Choroid plexus epithelial cell (primary cell): ENCODE measurements at places on chromosomes 1 and 21.

- no peak for DNase-seq
These were observed 40.9 kb downstream of the IGSF21 start for GRCh38 chr1:18148461-18148860.

DNA sequence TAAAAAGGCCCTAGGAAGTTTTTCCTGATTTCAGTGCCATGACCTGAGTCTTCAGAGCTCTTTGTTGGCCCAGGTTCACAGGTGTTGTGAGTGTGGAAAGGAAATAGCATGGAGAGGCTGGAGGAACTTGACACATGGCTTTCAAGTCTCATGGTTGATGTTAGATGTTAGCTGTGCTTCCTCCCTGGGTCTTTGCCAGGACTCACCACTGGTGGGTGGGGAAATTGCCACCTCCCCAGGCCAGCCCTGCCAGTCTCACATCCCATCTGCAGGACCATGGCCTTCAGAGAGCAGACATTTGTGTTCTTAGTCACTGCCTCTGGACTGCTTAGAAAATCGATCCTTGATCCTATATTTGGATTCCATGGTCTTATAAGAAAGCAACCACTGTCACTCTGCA lies 383.2 kb downstream of the DISC1 start:
- DNase-seq, result no peak

GRCh38 chr1:219177940-219178339 lies 4.3 kb downstream of the LYPLAL1 start:
- no peak for DNase-seq

- DNase-seq, result peak; percentile 79
These were observed 151.0 kb downstream of the CDC7 start for GRCh38 chr1:91651661-91652071.

DNA sequence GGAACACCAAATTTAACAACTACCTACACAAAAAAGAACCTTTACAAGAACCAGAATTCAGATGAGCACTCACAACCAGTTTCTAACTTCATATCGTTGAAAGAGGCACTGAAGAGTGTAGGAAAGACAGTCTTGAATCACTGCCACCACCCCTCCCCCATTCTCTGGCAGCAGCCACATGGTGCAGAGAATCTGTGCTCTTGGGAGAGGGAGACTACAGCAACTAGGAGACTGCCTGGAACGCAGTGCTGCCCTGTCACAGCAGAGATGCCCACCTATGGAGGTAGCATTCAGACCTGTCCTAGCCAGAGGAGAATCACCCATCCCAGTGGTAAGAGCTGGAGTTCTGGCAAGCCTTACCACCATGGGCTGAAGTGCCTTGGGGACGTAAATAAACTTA lies 7.3 kb downstream of the CCN1 start:
- DNase-seq, result no peak

- DNase-seq, result no peak
These were observed at the start of gene LYPD8 for GRCh38 chr1:248755517-248755916. LYPD8 (minus strand) TSS chr1:248755759; CDS start chr1:248751081, 4,678 bp downstream.

DNA sequence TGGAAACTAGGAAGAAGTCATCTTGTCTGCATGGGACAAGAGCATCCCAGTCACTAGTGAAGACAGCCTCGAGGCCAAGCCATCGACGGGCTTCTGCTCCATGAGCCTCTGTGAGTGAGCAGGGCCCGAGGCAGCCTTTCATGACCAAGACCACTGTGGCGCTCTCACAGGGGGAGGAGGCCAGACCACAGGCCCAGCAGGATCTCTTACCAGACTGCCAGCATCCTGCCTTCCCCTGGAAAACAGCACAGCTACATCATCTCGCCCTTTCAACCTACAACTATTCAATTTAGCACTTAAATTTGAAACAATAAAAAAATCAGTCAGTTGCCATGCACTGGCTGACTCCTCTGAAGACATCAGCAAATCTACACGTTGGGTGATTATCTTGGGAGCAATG lies 85.4 kb downstream of the HSF2BP start:
- peak; percentile 73 for DNase-seq

GRCh38 chr21:29626801-29627470 lies 312.9 kb downstream of the GRIK1 start:
- DNase-seq, result peak; percentile 16

DNA sequence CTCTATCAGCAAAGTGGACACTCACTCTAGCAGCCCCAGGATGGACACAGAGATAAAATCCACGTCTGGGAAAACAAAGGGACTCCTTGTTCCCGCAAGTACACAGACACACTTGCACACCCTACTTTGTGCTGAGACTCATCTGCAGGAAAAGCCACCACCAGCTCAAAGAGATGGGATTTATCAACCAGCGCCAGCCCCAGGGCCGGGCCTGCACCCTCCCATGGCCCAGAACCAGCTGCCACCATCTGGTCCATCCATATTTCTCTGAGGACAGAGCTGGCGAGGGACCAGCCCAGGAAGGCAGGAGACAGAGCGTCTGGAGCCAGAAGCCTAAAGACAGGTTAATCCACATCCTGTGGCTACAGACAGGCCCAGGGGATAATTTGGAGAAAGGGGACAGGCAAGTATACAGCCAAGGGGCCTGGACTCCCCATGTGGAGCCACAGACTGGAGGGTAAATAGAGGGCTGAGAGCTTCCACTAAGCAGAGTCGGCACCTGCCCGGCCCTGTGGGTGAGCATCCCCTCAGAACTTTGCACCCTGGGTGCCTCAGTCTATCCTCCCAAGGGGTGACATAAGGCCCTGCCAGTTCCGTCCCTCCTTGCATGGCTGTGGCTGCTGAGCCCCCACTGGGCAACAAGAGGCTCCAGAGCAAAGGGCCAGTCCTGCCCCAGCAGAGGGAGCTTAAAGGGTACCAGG lies 233.9 kb downstream of the PTPRU start:
- DNase-seq, result no peak

DNA sequence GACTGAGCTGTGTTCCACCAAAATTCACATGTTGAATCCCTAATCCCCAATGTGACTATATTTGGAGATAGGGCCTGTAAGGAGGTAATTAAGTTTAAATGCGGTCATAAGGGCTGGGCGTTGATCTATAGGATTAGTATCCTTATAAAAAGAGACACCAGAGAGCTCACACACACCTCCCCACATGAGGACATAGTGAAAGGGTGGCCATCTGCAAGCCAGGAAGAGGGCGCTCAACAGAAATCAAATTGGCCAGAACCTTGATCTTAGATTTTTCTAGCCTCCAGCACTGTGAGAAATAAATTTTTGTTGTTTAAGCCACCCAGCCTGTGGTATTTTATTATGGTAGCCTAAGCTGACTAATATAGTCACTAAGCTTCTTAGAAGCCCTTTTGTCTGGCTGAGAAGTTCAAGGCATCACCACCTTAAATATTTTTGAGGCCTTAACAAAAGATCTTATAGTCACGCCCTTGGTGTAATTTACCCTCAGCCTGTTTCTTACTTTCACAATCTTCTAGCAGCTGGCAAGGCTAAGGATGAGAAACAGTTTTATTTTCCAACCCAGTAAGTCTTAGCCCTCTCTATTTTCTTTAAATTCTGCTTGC lies 28.8 kb downstream of the GORAB start:
- DNase-seq, result no peak

DNA sequence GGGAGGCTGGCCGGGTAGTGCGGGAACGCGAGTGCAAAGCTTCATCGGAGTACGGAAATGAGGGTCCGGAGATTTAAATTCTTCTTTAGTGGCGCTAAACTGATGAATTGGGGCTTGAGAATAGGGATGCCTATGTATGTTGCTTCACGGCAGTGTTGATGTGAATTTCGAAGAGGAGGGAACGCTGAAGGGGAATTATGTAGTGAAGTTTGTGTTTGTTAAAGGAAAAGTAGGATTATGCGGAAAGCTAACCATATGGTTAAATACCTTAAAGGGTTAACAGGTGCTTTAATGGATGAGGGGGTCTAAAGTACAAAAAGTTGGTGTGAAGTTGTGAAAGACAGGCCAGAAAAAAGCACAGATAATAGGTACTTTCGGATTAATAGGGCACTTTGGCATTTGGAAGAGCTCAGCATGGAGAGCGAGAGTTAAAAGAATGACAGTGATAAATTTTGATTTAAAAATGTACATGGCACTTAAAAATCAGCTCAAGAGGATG lies 1.4 kb downstream of the HS2ST1 start:
- DNase-seq, result peak; percentile 5

GRCh38 chr1:62425041-62425440 lies 11.8 kb upstream of the USP1 start:
- no peak for DNase-seq

DNA sequence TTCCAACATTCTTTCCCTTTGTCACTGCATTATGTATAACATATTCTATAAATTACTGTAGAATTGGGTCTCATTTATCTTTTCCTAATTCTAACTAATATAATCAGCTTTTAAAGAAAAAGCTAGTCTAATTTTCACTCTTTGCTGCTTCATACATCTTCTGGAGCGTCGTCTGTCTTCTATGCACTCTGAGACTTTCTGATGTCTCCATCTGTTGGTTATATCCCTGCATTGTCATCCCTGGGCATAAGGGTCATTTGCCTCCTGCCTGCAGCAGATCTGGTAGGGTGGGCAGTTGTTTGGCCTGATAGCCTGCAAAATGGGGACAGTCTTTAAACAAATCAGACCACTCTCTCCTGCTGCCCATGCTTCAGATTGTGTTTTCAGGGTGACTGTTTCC lies 40.8 kb upstream of the DYNLT5 start:
- peak; percentile 52 for DNase-seq

GRCh38 chr1:181099152-181100014 lies 10.9 kb downstream of the IER5 start:
- peak; percentile 72 for DNase-seq

GRCh38 chr1:79912813-79913212 lies 906.3 kb upstream of the ADGRL4 start:
- no peak for DNase-seq

GRCh38 chr21:45076245-45076711 lies 1.9 kb downstream of the ADARB1 start:
- DNase-seq, result peak; percentile 45

DNA sequence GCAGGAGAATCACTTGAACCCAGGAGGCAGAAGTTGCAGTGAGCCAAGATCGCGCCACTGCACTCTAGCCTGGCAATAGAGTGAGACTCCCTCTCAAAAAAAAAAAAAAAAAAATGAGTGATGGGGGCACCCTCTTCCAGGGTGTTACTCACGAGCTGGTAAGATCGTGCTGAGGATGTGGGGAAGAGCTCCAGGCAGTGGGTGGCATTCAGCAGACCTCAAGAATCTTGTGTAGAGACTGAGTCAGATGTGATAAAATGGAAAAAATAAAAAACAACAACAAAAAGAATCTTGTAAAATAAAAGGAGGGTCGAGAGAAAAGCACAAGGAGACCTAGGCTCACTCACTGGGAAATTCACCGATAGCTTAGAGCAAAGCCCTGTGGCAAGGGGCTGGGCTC lies 38.5 kb downstream of the EPHA2 start:
- DNase-seq, result no peak

DNA sequence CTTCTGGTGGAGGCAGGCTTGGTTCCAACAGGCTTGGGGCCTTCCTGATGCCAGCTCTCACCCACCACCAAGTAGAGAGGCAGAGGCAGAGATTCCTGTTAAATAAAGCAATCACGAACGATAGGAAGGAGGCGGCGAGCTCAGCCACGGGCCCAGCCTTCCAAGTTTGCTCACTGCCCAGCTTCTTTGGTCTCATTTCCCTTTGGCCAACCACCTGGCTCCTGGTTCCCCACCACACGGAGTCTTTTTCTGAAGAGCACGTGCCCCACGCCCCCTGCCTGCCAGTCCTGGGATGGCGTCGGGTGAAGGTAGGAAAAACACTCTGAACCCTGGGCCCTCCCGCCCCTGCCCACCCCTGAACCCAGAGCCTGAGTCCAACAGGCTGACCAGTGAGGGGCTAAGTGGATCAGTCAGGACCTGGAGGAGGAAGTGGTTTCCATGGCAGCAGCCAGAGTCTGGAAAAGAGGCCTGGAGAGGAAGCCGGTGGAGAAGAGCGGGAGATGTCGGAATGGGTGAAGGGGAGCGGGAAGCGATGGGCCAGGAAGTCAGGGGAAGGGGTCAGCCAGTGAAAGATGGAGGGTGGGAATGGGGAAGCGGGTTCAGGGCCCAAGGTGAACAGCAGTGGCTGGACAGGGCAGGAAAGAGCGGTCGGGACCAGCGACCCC lies 158.2 kb upstream of the KLHDC7A start:
- no peak for DNase-seq

- DNase-seq, result no peak
These were observed 924 bp downstream of the EXTL2 start for GRCh38 chr1:100893718-100894117.

GRCh38 chr1:183209533-183210158 lies 23.6 kb downstream of the LAMC2 start:
- DNase-seq, result peak; percentile 86

- DNase-seq, result no peak
These were observed 19.1 kb downstream of the ARHGAP29 start for GRCh38 chr1:94218332-94218731.

- no peak for DNase-seq
These were observed 64.2 kb downstream of the POFUT2 start for GRCh38 chr21:45223236-45224185.

DNA sequence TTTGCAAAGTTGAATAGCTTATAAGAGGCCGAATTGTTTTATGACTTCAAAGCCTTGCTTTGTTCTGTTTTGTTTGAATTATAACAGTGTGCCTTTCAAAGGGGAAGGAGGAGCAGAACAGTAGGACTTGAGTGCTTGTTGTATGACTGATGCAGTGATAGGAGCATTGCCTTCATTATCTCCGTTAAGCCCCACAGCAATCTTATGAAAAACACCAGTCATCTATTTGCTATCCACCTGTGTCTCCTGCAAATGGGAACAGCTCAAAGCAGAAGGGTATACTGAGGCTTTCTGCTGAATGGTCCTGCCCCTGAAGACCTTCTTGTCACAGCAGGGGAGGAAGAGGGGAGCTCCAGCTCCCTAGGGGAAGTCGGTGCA lies 127.5 kb downstream of the RNF220 start:
- DNase-seq, result no peak

- DNase-seq, result peak; percentile 76
These were observed 25.9 kb upstream of the DNAJC11 start for GRCh38 chr1:6727535-6727934.

DNA sequence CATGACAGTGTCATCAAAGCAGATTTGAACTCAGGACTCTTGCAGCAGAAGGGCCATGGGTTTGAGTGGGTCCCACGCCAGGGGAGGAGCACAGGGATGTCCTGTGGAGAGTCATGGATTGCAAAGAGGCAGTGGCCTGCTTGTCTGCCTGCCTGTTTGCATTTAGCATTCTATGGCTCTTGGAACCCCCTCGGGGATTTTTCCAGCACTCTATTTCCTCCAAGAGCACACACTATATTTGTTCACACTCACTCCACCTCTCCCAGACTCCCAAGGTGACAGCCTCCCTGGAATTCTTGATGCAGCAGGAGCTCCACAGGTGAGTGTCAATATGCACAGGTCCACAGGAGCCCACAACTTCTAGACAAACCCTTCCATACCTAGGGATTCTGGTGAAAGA lies 73.1 kb upstream of the LRRN2 start:
- DNase-seq, result no peak

DNA sequence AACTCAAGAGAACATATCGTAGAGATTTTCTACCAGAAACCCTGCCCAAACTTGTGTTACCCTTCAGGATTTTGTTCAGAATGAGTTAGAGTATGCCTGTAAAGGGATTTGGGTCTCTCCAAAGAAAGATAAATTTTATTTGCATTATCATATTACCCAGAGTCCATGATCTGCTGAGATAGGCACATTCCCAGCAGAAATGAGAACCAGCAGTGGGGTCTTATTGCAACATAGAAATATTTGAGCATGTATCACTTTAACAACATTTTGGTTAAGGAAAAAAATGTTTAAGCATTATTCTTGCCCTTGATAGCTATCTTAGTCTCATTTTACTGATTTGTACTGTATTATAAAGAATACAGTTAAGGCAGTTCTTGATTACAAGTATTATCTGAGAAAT lies 10.6 kb downstream of the VCAM1 start:
- DNase-seq, result peak; percentile 64

GRCh38 chr1:96641282-96641681 lies 80.3 kb upstream of the PTBP2 start:
- peak; percentile 71 for DNase-seq

- DNase-seq, result no peak
These were observed 102.7 kb downstream of the HMGB4 start for GRCh38 chr1:33966346-33967141.
